ENCODE measurements at places on chromosomes 6 and 20.
A peak's percentile ranks its signal among the peaks of the same experiment; 100 is the strongest.

DNA sequence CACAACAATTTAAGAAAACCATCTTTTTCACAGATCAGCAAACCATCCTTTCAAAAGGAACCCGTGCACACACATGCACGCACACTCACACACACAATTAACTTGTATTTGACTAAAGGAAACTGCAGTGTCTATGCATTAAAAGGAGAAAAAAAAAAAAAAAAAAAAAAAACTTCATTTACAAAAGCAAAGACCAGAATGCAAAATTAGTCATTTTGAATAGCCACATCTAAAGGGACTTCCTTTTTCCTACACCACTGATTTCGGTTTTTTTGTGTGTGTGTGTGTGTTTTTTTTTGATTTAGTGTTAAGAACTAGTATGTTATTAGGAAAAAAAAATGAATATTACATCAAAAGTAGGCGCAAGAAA, 6.3 kb downstream of the ZMYND8 start:
- no peak for DNase-seq

DNA sequence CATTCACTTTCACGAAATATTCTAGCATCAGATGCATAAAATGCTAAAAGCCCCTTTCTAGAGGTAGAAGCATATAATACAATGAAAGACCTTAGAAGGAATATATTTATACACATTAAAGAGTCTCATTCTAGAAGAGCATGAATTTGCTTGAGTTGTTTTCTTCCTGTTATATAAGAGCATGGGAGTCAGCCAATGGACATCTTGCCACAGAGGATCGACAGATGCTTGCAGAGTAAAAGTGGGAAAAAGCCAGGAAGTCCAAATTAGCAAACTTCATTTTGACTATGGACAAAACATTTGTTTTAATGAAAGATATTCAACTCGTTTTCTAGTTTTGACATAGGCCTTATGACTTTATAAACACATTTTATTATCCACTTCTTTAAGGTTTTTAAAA, 44.2 kb upstream of the RIPPLY2 start:
- no peak for DNase-seq

DNA sequence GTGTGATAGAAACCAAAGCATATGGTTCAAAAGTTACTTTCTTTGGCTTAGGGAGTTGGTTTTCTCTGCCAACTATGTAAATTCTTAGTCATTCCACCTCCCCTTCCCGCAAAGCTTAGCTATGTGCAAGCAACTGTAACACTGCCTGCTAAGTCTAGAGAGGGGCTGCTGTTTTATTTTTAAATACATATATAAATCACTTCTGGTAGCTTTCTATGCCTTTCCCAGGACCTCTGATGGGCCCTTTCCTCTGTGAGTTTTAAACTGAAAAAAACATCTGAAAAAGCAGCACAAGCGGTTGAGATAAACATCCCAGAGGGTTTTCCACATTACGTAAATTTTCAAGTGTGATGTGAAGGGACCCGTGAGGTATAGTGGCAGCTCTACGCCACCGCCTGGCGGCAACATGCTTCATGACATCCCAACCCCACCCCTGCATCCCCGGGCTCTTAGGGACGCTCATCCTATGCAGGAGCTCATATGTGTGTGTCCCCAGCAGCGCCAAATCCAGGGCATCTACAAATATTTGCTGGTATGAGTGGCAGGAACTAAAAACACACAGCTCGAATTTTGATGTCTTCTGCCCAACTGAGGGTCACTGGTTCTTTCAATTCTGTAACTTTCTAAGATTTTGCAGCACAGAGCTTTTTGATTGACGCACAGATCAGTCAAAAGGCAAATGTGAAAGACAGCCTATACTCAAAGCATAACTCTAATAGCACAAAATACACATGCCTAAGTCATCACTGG, 12.7 kb downstream of the SAYSD1 start:
- peak; percentile 79 for DNase-seq

GRCh38 chr20:24723647-24724352, 225.3 kb upstream of the CST7 start:
- DNase-seq = no peak

- no peak for DNase-seq
Measured at GRCh38 chr6:151620179-151620578, 126.4 kb downstream of the CCDC170 start.

GRCh38 chr20:33407796-33408195, 6.5 kb upstream of the CDK5RAP1 start:
- no peak for DNase-seq

DNA sequence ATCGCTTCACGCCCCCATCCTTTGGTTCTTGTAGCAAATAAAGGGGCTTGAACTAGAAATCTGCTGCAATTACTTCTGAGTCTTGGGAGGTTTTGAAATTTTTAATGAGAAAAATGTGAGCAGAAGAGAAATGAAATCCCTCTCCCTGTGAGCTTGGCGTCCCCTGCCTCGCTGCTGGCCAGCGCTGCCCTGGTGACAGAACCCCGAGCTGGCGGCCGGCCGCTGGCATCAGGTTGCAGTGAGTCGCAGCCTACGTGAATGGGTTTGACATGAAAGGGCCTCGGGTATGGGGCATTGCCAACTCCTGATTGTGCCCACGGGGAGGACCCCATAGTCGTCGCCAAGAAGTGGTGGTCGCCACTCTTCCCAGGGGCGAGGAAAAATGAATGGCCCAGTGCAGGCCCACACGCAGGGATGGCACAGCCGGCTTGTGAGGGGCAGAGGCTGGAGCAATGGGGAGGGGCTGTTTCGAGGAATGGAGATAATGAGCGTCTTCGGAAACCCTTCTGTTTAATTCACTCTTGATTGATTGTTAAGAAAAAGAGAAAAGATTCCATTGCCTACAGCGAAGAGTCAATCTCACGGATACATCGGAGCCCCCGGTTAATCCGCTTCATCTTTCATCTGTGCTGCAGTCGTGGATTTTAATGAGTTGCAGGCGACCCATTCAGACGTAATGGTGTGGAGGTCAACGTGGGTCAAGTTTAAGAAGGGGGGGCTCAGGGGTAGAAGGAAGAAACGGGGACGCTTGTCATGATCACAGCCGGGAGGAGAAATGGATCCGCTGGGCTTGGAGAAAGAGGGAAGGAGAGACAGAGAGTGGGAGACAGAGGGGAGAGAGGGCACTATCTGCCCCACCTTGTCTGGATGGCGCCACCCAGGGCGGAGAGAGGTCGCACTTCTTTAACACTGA, 380.1 kb downstream of the THBS2 start:
- DNase-seq = no peak

DNA sequence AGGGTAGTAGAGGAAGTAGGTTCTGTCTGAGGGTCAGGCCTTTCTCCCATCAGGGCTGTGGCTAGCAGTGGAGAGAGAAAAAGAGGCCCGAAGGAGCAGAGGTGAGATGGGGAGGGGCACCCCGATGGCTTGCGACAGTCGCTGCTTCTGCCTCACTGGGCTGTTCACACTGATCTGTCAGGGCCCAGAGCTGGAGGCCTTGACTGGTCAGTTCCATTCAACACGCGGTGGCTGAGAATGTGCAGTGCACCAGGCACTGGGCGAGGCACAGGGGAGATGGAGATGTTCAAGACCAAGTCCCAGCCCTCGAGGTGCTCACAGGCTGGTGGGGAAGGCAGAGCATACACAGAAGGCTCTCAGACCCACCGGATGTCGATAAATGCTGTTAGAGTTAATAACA, 21.4 kb downstream of the SLC12A5 start:
- no peak for DNase-seq

- peak; percentile 64 for DNase-seq
Measured at GRCh38 chr6:33692078-33692759, 19.3 kb downstream of the UQCC2 start.

DNA sequence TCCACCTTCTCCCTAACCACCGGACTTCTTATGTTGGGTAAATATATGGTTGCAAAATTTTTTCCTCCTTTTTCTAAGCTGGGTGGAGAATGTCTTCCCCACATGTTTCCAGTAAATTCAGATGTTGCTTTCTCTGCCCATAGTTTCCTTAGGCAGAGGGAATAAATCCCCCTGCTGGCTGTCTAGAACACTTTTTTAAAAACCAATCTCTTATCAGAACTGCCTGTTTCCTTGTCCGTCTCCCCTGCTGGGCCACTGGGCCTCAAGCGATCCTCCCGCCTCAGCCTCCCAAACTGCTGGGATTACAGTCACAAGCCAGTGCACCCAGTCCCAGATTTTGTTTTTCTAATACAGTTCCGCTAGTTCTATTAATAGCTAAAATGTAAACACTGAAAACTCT, 9.9 kb upstream of the WFDC2 start:
- no peak for DNase-seq

DNA sequence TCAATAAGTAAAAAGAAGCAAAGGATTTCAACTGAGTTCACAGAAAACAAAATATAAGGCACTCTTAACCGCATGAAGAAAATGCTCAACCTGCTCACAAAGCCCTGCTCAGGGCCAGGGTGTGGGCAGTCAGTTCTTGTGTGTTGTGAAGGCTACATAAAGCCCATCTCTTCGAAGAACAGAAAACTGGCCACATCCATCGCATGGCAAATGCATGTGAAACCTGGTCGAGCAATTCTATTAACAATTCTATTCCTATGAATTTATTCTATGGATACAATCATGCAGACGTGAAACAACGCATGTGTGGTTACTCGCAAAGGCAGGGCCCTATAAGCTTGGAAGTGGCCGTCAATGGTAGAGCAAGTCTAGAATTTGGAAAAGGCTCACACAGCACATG, 110.5 kb downstream of the PSMB1 start:
- no peak for DNase-seq

GRCh38 chr20:1509237-1509636, 18.0 kb upstream of the SIRPB2 start:
- peak; percentile 16 for DNase-seq

- no peak for DNase-seq
Measured at GRCh38 chr20:59105581-59105980, 58.0 kb upstream of the ZNF831 start.

GRCh38 chr20:37178839-37179682, at the start of the genes MROH8 and RPN2:
Gene MROH8 (minus strand): TSS chr20:37179548.
Gene RPN2 (plus strand): TSS chr20:37179330. CDS start chr20:37179357, 27 bp downstream.
- DNase-seq = peak; percentile 97

GRCh38 chr6:167745670-167746389, 80.9 kb upstream of the AFDN start:
- DNase-seq = no peak

DNA sequence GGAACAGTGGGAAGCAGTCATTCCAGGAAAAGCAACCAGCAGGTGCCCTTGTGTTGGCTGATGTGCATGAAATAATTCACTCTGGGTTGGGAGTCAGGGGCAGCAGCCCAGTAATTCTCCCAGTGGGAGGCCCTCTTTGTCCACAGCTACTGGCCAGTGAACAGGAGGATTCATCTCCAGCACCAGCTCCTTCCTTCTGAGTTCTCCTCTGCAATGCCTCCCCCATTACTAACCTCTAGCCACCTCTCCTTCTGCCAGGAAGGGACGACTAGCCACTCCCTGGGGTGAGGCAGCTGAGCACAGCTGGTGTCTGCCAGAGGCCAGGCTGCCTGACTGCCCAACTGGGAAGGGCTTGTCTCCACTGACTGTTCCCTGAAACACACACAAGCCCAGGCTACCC, 12.5 kb upstream of the R3HDML start:
- peak; percentile 60 for DNase-seq

- no peak for DNase-seq
Measured at GRCh38 chr6:41596096-41596685, 42.1 kb upstream of the MDFI start.

GRCh38 chr6:16704401-16705045, 56.7 kb downstream of the ATXN1 start:
- DNase-seq = no peak
